ENCODE measurements at places on chromosomes 5 and 9.

GRCh38 chr9:89695441-89695891 is 90.7 kb downstream of the GADD45G start:
- DNase-seq = no peak

GRCh38 chr9:127194881-127195713 is 69.5 kb upstream of the GARNL3 start:
- no peak for DNase-seq

- DNase-seq = no peak
These were observed 284.2 kb upstream of the IRX1 start for GRCh38 chr5:3311433-3311832.

- no peak for DNase-seq
These were observed 102.3 kb upstream of the CCDC112 start for GRCh38 chr5:115398719-115399118.

- DNase-seq = no peak
These were observed 20.0 kb downstream of the CEMIP2 start for GRCh38 chr9:71748280-71748743.

- no peak for DNase-seq
These were observed 1.5 kb downstream of the GAS1 start for GRCh38 chr9:86945728-86946200.

GRCh38 chr9:123089790-123090189 is 56.3 kb downstream of the GPR21 start:
- no peak for DNase-seq

DNA sequence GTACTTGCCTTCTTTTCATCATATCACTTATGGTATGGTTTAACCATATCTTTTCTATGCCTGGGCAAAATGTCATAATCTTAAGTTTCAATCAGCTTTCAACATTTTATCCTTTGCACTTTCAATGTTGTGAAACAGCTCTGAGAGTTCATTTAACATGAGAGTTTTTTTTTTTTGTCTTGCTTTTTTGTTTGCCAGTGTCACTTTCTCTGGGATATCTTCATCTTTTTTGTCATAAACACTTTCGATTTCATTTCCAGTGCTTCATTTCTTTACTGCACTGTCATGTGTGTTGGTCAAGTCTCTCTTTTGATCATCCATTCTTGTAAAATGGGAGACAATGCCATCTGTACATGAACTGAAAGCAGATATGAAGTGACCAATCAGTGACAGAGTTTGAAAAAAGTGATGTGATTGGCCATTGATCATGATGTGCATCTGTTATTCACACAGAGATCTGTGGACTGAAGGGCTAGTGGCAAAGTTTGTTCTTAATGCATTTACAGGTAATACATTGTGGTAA is 7.5 kb upstream of the POU5F2 start:
- DNase-seq = no peak

DNA sequence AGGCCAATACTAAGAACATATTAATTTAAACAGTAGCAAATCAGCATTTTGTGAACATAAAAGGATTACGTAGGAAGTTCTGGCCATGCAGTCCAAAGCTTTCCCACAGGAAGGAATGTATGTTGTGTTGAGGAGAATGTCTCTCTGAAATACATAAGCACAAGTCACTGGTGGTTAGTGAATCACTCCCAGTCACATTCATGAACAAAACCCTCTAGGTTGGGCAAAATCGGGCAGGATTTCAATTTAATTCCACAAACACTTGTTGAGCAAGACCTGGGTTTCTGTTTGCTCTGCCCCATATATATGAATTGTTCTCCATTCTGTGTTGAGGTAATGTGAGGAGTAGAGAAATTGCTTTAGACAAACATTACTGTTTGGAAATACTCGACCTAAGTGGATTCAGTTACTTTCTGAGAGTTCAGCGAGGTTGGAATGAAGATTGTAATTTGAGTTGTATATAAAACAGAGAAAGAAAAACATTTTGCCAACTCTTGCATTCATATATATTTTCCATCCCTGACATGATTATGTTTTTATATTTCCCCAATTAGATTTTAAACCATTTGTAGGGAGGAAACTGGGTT is 127.6 kb upstream of the RPS23 start:
- DNase-seq = no peak

GRCh38 chr5:72307968-72308852 is 11.8 kb downstream of the MRPS27 start:
- DNase-seq = peak; percentile 93

- no peak for DNase-seq
These were observed 54.4 kb upstream of the CTSL start for GRCh38 chr9:87671478-87671877.

DNA sequence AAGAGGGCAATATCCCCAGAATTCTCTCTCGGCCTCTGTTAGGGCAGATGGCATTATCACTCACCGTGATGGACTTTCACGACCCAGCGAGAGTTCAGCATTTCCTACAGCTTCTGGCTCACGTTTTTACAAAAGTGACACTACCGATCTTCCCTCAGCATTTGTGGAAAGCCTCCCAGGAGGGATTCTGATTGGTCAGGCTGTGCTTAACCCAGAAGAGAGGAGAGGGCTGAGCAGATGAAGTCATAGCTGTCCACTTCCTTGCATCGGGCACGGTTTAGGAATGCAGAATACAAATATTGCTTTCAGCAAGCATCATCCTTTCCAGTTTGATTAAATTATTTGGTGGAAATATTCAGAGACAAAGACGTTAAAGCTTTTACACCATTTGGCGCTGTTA is 277.4 kb upstream of the MSX2 start:
- DNase-seq = no peak

Data from activated gamma-delta T cell treated with anti-CD3 and anti-CD28 coated beads, Interleukin-2, amount 50 U/mL, for 16 hours (primary cell).